CD8-positive, alpha-beta T cell (primary cell): ENCODE measurements at places on chromosomes 5 and 9.

DNA sequence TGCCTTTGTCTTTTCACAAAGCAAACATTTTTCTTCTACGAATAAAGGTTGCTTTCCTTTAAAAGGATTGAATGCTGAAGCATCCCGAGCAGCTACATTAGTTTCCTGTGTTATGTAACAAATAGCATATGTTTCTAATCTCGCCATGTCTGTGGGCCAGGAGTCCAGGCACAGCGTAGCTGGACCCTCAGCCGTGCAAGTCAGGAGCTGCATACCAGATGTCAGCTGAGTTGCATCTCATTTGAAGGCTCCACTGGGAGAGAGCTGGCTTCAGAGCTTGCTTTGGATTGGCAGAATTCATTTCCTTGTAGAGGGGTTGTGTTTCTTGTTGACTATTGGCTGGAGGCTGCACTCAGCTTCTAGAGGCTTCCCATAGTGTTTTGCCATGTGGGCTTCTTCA, 16.0 kb upstream of the GOLPH3 start:
- no peak for DNase-seq

DNA sequence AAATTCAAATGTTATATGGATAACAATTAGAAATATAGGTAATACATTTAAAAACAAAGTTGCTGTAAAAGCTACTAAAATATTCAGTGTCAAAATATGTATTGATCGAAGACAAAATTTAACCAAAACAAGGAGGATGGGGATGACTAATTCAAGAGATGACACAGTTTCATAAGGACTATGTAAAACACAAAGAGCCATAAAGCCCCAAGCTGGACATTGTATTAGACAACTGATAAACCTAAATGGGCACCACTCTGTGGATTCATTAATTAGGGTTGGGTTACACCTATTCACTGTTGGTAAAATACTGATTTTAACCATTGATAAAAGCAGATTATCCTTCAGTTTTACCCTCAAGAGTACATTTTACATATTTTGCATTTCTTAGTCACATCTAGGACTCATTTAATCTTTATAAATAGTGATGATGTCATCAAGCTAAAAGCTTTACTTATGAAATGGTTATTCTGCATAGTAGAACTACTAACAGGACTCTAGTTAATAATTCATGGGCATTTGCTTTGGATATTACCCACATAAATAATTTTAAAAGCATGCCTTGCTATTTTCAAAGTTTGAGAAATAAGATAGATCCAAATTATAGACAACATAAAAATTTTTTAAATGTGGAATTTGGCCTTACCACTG, 13.7 kb downstream of the TUT7 start:
- DNase-seq: no peak

GRCh38 chr5:135304352-135305221, 94.4 kb downstream of the MACROH2A1 start:
- DNase-seq: no peak

DNA sequence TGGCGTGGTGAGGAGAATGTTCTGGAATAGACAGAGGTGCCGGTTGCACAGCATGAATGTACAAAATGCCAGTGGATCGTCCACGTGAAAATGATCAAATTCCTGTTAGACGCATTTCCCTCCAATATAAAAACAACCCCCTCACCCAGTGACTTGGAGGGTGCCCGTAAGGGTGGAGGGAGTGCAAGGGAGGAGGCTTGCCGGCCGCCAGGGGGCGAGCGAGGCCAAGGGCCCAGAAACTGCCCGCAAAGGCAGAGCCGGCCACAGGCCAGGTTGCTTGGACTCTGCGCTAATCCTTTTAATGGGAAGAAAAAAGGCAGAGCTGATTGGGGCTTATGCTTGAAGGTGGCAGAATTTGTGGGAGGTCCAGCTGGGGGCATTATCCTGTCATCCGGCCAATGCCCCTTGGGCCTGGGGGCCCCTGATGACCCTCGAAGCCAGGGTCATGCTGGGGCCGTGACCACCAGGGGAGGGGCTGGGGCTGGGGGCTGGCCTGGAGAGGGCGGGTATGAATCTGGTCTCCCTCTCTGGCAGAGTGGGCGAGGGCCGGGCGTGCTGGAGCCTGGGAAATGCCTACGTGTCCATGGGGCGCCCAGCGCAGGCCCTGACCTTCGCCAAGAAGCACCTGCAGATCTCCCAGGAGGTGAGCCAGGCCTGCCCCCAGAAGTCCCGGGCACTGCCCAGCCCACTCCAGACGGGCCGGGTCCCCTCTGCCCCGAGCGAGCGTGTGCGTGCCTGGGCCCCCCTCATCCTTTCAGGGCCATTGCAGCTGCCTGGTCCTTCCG, 12.0 kb downstream of the GPSM1 start:
- peak; percentile 49 for DNase-seq

DNA sequence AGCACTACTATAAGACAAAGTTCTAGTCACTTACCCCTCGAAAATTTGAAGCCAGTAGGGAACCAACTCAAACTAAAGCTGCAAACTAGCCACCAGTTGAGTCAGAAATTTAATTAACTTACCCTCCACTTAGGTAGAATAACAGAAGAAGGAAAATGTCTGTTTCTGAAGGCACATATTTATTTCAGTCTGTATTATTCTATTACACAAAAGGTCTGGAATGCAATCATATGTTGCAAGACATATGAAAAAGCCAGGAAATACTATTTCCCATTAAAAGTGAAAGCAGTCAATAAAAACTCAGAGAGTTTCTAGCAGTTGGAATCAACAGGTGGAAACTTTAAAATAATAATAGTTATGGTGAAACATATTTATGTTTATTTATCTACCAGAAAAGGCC, 79.2 kb upstream of the SLCO4C1 start:
- DNase-seq: no peak

DNA sequence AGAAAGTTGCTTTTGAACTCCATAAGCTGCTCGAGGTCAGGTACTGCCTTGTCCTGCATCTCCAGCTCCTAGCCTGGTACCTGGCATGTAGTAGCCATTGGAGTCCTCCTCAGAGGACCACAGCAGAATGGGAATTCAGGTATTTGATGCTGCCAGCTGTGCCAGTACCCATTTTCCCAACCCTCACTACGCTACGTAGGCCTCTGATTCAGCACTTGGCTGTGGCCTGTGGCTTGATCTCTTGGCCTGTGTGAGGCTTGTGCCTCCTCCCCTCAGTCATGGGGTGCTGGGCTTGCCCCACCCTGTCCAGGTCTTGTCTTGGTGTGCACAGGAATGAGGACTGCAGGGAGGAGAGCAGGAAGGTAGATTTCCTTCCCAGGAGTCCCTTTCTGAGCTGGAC, 11.8 kb downstream of the OTULIN start:
- no peak for DNase-seq

- no peak for DNase-seq
Measured at GRCh38 chr5:181203093-181203711, 1.8 kb downstream of the TRIM7 start.

- DNase-seq: no peak
Measured at GRCh38 chr9:19028835-19029451, 4.1 kb downstream of the SAXO1 start.

- no peak for DNase-seq
Measured at GRCh38 chr5:132872788-132873118, 715 bp upstream of the LEAP2 start.

- DNase-seq: no peak
Measured at GRCh38 chr5:102931085-102931725, 176.1 kb downstream of the PAM start.

DNA sequence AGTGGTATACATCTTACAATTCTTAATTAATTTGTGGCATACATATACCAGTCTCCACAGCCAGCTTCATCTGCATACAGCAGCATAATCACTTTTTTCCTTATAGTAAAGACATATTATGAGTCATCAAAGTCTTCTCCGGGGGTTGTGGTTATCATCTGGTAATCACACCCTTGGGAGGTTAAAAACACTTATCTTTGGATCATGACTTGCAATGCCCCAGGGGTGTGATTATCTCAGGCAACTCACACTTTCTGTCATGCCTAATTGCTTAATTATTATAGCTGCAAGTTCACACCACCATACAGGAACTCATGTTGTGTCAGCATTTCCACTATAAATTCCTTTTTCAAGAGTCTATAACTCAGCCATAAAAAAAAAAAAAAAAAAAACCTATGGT, 218.4 kb downstream of the ANXA1 start:
- no peak for DNase-seq

- DNase-seq: no peak
Measured at GRCh38 chr9:2663461-2664173, 42.0 kb downstream of the VLDLR start.

GRCh38 chr5:168747987-168748777, 169.0 kb upstream of the PANK3 start:
- DNase-seq: no peak

DNA sequence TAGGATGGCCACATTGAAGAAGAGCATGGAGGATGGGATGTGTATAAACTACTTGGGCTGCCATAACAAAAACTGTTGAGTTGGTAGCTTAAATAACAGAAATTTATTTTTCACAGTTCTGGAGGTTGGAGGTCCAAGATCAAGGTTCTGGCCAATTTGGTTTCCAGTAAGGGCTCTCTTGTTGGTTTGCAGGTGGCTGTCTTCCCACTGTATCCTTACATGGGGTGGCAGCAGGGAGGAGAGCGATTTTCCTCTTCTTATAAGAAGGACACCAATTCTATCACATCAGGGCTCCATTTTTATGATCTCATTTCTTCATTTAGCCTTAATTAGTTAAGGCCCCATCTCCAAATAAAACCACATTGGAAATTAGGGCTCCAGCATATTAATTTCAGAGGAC, 465.7 kb downstream of the GADD45G start:
- no peak for DNase-seq

- DNase-seq: peak; percentile 20
Measured at GRCh38 chr9:136264031-136264430, 18.4 kb upstream of the QSOX2 start.

- peak; percentile 97 for DNase-seq
Measured at GRCh38 chr5:137754188-137754960, at the start of gene HNRNPA0. HNRNPA0 (minus strand) TSS chr5:137754363; CDS start chr5:137754066, 297 bp downstream.

DNA sequence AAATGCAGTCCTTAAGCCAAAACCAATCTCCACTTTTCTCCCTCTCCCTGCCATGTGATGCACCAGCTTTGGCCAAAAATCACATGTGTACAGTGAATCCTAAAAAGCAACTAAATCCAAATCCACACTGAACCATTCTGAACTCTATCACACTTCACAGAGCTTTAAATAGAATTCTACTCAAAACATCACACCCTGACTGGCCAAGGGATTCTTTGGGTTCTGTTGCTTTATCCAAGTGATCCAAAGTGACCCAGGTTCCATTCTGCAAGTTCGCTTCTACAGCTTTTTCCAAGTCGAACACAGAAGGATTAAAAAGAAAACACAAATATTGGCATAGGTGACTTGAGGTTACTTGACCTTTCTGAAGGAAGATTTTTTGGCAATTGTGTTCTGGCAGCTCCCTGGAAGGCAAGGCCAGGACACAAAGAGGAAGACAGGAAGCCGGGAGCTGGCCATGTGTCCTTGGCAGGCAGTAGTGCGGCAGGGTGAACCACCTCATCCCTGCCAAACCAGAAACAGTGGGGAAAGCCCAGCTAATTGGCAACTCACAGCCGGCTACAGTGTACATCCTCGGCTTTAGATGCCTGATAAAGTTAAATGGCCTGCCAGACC, 115.0 kb downstream of the NFIB start:
- no peak for DNase-seq

DNA sequence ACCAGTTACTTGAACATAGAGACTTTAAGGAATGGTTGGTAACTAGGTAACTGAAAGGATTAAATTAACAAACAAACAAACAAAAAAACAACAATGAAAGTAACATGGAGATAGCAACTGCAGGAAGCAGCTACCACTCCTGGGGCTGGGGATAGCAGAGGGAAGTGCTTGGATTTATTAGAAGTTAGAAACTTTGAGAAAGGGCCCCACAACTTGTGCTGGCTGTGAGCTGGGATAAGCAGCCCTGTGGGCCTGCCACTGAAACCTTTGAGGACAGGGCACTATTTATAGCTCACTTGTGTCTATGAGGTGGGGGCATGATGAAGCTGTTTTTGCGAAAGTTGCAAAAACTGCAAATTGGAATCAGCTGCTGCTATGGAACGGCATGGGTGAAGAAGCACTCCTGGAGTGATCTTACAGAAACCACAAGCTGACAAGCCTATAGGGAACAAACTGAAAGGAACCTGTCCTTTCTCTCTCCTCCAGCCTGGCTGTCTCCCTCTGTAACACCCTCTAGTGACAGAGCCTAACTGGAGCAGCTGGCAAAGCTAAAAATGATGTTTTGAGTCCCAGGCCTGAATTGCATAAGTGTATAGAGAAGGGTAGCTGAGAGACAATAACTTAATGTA, 91.4 kb upstream of the RANBP6 start:
- DNase-seq: peak; percentile 17

GRCh38 chr9:1271786-1272185, 221.6 kb downstream of the DMRT2 start:
- no peak for DNase-seq

- DNase-seq: no peak
Measured at GRCh38 chr9:129282731-129283211, 104.7 kb upstream of the IER5L start.

GRCh38 chr5:2560435-2560834, 191.0 kb downstream of the IRX2 start:
- DNase-seq: no peak

GRCh38 chr5:98110282-98110691, 663.2 kb upstream of the RGMB start:
- no peak for DNase-seq
